ENCODE measurements at places on chromosomes 2 and 18.
A peak's percentile ranks its signal among the peaks of the same experiment; 100 is the strongest.

DNA sequence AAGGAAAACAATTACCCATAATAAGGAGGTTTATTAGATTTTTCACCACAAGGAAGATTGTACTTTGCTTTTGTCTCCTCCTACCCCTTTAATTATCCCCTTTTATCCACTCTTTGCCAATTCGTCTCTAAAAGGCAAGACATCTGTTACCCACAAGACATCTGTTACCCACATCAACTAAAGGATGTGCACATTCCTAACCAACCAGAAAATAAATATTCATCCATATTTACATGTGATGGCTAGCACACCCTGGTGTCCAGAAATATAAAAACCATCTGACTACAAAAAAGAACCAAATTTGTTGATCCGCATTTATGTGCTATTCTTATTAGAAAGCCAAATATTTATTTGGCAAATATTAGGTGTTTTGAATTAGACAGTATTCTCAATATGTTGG is 35.7 kb downstream of the ACVR1C start:
- peak; percentile 23 for DNase-seq

DNA sequence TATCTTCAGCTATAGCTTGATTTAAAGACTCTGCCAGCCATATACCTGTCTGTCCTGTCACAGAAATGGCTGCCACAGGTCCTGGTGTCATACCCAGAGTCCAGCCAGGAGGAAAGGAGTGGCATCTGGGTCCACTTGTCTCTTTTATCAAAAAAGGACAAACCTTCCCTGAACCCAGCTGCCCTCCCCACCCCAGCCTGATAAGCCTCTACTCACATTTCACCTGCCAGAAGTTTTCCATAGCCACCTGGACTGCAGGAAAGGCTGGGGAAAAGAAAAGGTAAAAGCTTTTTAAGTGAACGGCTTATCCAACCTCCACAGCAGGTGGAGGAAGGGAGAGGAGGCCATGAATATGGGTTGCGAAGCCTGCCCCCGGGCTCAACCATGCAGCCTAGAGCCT is 32.8 kb downstream of the TMEM163 start:
- DNase-seq = no peak

DNA sequence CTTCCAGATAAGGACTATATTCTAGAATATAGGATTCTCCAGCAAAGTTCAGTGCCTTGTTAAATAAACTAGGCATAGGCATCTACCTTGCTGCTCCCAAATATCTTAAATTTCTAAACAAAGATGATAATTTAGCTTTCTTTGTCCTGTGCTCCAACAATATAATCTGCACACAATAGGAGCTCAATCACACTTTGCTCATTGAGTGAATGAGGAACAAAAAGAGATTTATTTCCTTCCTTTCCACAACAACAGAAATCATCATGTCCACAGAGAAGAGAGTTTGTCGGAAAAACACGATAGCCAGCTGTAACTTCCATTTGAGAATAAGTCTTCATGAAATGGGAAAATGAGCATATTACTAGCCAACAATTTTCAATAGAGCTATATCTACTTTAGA is 256.7 kb downstream of the TCF4 start:
- DNase-seq = no peak

- no peak for DNase-seq
Observed at GRCh38 chr2:98346311-98347236, at the start of gene CNGA3. TSS of gene CNGA3 (plus strand) at chr2:98346456. CDS start at chr2:98369976, 23,520 bp downstream.

GRCh38 chr18:33744032-33744697 is 166.1 kb downstream of the ASXL3 start:
- no peak for DNase-seq

GRCh38 chr2:175277772-175278171 is 96.3 kb upstream of the ATP5MC3 start:
- no peak for DNase-seq

DNA sequence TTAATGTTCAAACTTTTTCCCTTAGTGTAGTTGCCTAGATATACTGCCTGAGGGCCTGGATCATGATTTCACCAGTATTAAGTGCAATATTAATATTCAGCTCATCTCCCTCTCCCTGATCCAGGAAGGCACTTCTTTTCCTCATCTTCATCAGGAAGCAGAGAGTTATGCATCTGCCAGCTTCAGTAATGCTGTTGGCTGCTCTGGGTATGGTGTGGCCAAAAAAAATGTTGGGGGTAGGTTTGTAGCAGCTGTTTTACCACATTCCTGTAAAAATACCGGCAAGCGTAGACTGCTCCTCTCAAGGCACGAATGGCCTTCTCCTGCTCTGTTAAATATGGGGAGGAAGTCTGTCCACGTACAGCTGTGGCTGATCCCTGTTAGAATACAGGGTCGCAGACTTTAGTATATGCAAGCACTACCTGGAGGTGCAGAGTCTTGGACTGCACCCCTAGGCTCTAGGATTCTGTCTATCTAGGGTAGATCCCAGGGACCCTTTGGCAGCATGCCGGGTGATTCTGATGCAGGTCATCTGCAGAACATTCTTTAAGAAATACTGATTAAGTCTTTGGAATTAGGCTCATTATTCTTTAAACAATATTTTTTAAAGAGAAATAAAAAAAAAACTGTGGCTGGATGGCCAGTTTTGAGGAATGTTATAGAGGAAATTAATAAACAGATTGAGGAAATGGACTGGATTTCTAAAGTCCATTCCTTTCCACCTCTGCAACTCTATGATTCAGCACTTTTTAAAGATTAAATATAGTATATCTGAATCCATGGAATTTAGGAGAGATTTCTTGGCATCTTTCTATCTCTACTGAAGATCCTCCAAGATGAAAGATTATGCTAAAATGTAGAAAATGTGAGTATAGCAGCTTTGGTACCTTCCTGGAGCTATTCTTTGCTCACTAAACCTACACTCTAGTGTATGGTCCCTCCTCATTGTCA is 21.0 kb upstream of the GLS start:
- DNase-seq = no peak
